Skeletal muscle cell (primary cell): ENCODE measurements at places on chromosomes 1 and 21.

DNA sequence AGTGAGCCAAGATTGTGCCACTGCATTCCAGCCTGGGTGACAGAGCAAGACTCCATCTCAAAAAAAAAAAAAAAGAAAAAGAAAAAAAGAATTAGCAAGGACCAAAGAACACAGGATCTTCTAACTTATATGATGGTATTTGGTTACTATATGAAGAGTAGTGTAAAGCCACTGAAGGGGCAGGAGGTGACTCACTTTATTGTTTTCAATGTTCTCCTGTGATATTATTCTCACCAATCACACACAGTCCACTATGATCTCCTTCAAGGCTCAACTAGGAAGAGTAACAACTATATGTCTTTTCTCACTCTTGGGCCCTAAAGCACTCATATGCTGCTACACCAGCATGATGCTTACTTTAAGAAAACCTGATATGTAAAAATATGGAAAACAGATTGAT, 26.7 kb downstream of the RC3H1 start:
- DNase-seq: no peak

GRCh38 chr1:209531006-209531405, 52.5 kb upstream of the CAMK1G start:
- peak; percentile 50 for DNase-seq

GRCh38 chr21:17758683-17759082, 60.5 kb downstream of the C21orf91 start:
- DNase-seq: no peak

DNA sequence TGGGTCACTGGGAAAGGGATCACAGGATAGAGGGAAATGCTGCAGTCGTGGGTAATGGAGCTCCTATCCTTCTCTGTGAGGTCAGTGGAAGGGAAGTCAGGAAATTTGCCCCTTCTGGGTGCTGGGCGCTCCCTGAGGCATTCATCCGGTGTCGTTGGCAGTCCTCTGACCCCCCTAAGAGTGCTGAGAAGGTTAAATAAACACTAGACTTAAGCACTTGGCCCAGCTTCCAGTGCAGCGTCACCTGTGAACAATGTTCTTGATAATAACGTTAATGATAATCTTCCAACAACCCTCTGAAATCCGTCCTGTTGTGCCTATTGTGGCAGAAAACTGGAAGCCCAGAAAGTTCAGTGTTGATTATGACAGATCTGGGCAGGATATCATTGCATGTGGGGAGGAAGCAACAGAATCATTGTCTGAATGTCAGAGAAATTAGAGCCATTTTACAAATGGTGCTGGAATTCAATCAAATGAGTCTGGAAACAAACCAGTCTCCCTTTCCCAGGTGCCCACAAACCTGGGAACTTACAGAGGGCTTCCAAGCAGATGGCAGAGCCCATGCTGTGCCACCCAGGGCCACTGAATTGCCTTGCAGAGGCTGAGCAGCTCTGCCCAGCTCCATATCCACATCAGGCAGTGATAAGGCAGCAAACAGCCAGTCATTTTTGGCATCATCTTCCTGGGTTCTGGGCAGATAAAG, 216.8 kb downstream of the KAZN start:
- no peak for DNase-seq

DNA sequence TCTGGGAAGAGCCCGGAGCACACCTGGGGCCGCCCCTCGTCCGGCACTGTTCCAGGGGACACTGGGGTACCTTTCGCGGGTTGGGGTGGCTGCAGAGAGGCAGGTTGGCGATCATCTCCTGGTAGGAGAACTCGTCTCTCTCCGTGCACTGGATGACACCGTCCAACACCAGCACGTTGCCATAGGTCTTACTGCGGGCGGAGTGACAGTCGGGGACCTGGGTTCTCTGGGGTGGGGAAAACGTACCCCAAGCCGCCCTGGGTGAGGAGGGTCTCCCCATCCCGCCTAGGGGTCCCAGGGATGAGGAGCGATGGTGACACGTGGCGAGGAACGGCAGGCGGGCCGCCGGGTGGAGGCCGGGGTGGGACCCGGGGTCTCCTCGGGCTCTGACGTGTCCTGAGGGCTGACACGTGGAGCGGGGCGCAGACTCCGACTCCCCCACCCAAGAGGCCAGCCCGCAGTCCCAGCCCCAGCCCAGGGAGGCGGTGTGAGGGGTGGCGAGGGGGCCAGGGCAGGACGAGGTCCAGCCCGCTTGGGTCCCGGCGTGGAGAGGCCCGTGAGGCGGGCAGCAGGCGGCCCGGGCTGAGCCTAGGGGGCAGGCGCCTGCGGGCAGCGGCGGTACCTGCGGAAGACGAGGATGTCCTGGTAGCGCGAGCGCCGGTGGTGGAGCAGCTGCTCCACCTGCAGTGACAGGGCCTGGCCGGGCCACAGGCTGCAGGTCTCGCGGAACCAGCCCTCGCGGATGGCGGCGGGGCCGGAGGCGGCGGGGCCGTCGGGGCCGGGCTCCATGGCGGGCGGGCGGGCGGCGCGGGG, 457 bp downstream of the SRM start:
- DNase-seq: no peak
